ENCODE measurements at places on chromosomes 12 and 14. TPM values are rescaled to one million over a fixed set of nuclear protein-coding genes. Genes with fewer than 3 reads are reported as not detected.

Gene AQP6
- not detected for total RNA-seq

Gene CMA1
- not detected for total RNA-seq

Gene SLC10A1
- total RNA-seq, result not detected

Gene SDSL
- total RNA-seq, result not detected

Gene PRB2
- not detected for total RNA-seq

DNA sequence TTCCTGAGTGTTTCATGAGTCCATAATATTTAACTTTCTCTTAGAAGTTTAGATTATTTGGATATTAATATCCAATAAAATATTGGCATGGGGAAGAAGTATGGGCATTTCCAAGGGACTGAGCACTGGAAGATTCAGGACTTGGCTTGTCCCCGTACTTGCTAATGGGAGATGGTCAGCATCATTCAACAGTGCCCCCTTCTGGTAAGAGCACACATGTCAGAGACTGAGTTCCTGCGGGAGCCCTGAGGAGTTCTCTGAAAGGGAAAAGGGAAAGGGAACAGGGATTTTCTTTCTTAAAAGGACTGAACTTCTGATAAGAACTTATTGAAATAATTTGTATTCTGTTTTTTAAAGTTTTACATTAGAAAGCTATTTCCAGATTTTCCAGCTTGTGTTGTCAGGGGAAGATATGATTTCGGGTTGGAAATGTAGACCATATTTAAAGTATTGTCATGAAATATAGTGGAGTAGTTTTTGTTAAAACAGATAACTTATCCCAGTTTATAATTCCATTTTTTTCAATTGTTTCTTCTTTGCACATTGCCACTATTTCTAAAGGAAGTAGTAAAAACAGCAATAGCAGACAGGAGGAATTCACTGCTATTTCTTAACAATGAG lies 59.8 kb upstream of the C12orf71 start:
- peaks cover 20% of the 10 kb centered on the region for H3K4me1 ChIP-seq
- no peaks in the 10 kb centered on the region for H3K27me3 ChIP-seq
- peak; percentile 39 for DNase-seq
- H3K4me3 ChIP-seq, result no peak overlapping the region

DNA sequence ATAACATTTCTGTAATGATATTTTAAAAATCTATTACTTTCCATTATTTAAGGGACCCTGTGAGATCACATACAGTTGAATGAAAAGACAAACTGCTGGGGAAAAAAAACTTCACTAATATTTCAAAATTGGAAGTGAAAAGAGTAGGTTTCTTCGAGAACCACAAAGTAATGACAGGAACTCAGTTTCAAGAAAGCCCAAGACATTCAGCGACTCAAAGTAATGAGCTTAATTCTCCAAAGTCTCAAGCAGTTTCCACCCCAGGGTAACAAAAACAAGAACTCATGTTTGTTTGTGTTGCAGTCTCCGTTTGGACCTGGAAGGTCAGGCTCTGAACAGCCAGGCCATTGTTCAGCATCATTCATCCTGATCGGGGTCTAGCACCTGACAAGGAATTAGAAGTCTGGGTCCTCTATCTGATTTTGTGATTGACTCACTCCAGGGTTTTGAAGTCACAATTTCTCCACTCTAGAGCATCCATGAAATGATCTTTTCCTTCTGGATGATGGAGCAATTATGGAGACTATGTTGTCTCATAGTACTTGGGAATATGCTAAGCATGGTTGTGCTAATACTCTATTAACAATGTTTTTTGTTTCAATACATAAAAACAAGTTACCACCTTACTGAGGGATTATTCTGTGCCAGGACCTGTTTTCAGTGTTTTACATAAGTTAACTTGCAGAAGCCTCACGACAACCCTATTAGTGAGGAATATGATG lies 126.9 kb downstream of the SLC25A21 start:
- H3K4me3 ChIP-seq, result no peak overlapping the region
- H3K27ac ChIP-seq, result no peak overlapping the region
- H3K27me3 ChIP-seq, result no peaks in the 10 kb centered on the region
- no peaks in the 10 kb centered on the region for H3K4me1 ChIP-seq
- no peaks in the 10 kb centered on the region for H3K36me3 ChIP-seq

DNA sequence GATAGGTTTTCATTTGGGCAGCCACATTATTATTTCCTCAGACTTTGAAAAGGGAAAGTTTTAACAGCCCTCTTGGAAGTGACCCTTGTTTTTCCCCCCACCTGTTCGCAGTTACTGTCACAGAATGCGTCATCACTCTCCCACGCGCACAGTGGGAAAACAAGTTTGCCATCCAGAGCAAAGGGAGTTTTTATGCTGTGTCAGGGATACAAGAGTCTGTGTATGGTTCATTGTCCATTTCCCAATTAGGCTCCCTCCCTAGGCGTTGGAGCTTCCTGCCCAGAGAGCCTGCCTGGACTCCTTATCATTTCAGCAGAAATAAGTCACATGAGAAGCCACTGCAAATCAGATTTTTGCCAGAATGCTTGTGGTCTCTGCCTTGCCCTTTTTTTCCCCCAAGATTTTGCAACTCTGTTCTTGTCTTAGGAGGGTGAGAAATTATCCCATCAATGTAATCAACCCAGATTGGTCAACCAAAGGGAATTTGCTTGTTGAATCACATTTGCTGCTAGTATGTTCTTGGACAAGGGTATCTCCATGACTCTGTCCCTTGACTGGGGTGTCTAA lies 104.1 kb downstream of the IGF1 start:
- no peaks in the 10 kb centered on the region for H3K36me3 ChIP-seq
- DNase-seq, result no peak
- peaks cover 3% of the 10 kb centered on the region for H3K27me3 ChIP-seq

- no peak for DNase-seq
- peaks cover 23% of the 10 kb centered on the region for H3K36me3 ChIP-seq
- H3K27me3 ChIP-seq, result no peaks in the 10 kb centered on the region
- no peak overlapping the region for H3K27ac ChIP-seq
- no peak overlapping the region for H3K4me3 ChIP-seq
Measured at GRCh38 chr14:55105991-55106390, 23.1 kb upstream of the LGALS3 start.

DNA sequence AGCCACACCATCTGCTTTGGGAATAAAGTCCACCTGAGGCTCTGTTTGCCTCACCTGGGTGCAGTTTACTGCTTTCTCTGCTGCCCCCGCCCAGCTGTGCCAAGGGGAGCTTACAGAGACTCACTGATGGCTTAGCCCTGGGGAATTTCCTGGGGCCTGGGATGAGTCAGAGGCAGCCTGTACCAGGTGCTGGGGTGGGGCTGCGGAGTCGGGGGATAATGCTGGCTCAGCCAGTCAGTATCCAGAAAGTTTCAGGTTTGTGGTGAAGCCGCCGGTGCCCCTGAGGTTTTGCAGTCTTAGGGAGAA lies 22.3 kb downstream of the PLEKHG3 start:
- H3K36me3 ChIP-seq, result peaks cover 76% of the 10 kb centered on the region
- H3K27ac ChIP-seq, result peak overlapping the region; percentile 96
- no peaks in the 10 kb centered on the region for H3K27me3 ChIP-seq
- DNase-seq, result peak; percentile 59
- H3K4me3 ChIP-seq, result no peak overlapping the region

DNA sequence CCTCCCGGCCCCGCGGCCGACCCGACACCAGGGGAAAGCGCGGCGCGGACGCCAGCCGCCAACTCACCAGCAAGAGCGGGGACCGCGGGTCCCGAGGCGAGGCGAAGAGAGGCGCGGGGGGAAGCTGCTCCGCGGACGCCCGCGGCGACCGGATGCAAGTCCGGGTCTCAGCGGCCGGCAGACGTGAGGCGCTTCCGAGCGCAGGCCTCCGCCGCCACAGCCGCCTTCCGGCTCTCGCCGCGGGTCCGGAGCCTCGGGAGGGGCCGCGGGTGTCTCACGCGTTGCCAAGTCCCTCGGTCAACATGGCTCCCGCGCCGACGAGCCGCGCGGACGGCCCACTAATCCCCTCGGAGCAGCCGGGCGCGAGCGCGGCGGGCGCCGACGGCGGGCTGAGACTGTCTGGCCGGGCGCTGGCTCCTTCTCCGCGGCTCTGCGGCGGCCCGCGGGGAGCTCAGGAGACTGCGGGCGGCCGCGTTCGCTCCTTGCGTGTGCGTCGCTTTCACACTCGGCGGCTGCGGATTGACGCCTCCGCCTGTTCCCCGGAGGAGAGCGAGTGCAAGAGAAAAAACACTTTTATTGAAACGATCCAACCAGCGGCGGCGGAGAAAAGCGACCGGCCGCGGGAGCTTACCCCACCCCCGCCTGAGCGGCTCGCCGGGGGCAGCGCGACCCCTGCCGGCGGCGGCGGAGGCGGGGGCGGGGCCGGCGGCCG lies at the start of gene CDK17:
TSS of gene CDK17 (minus strand) at position 521 of the 712 bp plus-strand sequence. CDS start 65,603 bp downstream, outside the sequence.
- peaks cover 48% of the 10 kb centered on the region for H3K4me1 ChIP-seq
- peak; percentile 90 for DNase-seq
- no peaks in the 10 kb centered on the region for H3K27me3 ChIP-seq
- peak within 1 kb of the TSS; percentile 94 for H3K4me3 ChIP-seq
- H3K27ac ChIP-seq, result peak within 1 kb of the TSS; percentile 94

- no peak overlapping the region for H3K4me3 ChIP-seq
- peaks cover 58% of the 10 kb centered on the region for H3K36me3 ChIP-seq
- peak; percentile 12 for DNase-seq
- peaks cover 41% of the 10 kb centered on the region for H3K4me1 ChIP-seq
- H3K27me3 ChIP-seq, result no peaks in the 10 kb centered on the region
- no peak overlapping the region for H3K27ac ChIP-seq
Measured at GRCh38 chr12:111453071-111453989, 47.6 kb downstream of the SH2B3 start.

- no peaks in the 10 kb centered on the region for H3K4me1 ChIP-seq
- no peak for DNase-seq
- H3K4me3 ChIP-seq, result no peak overlapping the region
- H3K27ac ChIP-seq, result no peak overlapping the region
Measured at GRCh38 chr14:78488938-78489337, 318.8 kb downstream of the NRXN3 start.

DNA sequence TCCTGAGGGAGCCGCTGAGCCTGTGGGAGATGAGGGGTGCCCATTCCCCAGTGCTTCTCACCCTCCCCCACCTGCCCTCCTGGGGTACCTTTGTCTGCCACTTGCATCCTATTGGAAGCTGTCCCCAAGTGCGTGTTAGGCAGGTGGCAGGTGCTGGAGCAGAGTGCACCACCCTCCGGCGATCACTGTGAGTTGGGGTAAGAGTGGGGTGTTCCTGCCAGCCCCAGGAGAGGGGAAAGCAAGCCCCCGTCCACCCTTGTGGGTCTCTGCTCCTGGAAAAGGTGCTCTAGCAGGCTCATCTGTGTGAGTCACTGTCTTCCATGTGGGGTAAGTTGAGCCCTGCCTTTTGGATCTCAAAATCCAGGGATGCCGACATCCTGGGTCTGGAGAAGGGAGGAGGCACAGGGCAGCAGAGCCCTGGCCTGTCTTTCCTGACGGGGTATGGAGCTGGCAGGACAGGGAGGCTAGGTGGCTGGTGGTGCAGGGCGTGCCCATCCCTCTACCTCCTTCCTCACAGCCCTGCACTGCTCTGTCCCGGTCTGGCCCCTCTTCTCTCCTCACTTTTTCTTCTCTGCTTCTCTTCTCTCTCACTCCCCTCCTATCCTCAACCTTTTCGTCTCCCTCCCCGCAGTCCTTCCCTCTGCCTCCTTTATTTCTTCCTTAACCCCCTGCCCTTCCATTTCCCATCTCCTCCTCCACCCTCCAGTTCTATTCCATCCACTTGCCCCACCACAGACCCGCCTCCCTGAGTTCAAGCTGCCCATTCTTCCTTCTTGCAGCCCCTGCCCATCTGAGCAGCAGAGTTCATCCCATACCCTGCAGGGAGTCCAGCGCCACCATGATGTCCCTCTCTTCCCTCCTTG lies 20.1 kb upstream of the KRT7 start:
- no peak overlapping the region for H3K27ac ChIP-seq
- H3K4me3 ChIP-seq, result no peak overlapping the region
- no peak for DNase-seq
- H3K36me3 ChIP-seq, result no peaks in the 10 kb centered on the region
- H3K4me1 ChIP-seq, result no peaks in the 10 kb centered on the region

GRCh38 chr14:104657563-104658324 lies 31.7 kb upstream of the INF2 start:
- DNase-seq, result no peak
- H3K4me3 ChIP-seq, result no peak overlapping the region
- H3K27me3 ChIP-seq, result peaks cover 38% of the 10 kb centered on the region
- no peaks in the 10 kb centered on the region for H3K36me3 ChIP-seq
- H3K4me1 ChIP-seq, result peaks cover 4% of the 10 kb centered on the region
- H3K27ac ChIP-seq, result no peak overlapping the region

DNA sequence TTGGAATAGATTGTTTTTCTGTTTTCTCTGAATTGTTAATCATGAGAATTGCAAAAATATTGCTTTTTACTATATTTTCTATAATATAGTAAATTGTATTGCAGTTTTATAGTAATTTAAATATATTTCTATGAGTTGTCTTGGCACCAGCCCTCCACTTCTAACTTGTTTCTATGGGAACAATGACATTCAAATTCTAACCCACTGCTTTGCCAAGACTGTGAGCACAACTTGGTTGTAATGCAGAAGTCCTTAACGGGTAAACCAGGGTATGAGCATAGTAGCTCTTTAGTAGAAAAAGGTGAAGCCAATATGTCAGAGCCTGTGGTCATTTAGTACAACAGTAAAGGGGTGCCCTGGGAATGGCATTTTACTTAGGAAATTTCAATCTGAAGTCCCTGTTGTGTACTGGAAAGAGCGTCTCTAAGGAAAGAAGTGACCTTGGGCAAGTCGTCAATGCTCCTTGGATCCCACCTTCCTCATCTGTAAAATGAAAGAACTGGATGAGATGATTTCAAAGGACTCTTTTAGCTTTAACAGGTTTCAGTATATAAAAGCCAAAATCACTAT lies 283.3 kb downstream of the ATP23 start:
- no peak for DNase-seq
- H3K27me3 ChIP-seq, result no peaks in the 10 kb centered on the region
- no peak overlapping the region for H3K27ac ChIP-seq
- H3K36me3 ChIP-seq, result no peaks in the 10 kb centered on the region
- no peaks in the 10 kb centered on the region for H3K4me1 ChIP-seq
- no peak overlapping the region for H3K4me3 ChIP-seq

GRCh38 chr14:24576771-24577170 lies 721 bp upstream of the CTSG start:
- H3K4me1 ChIP-seq, result peaks cover 9% of the 10 kb centered on the region
- no peaks in the 10 kb centered on the region for H3K36me3 ChIP-seq
- H3K27ac ChIP-seq, result no peak overlapping the region
- H3K4me3 ChIP-seq, result no peak overlapping the region
- peaks cover 8% of the 10 kb centered on the region for H3K27me3 ChIP-seq

DNA sequence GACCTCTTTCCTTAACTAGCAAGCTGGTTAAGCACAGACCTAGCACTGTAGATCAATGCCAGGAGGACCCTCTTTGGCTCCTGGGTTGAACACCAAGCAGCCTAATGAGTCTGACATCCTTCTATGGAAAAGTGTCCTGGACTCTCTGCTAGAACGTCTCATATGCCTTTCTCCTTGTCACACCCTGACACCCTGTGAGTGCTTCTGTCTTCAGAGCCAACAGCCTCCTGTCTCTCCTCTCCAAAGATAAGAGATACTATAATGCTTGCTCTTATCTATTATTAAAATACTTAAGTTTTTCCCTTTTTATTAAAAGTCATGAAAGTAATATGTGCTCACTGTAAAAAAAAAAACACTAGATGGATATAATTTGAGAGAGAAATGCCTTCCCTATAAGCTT lies 222.7 kb downstream of the FOXN3 start:
- H3K4me3 ChIP-seq, result no peak overlapping the region
- no peaks in the 10 kb centered on the region for H3K27me3 ChIP-seq
- peaks cover 11% of the 10 kb centered on the region for H3K36me3 ChIP-seq
- no peak for DNase-seq

Data from activated CD4-positive, alpha-beta memory T cell treated with anti-CD3 and anti-CD28 coated beads, Interleukin-2, amount 10 ng/mL, durations not matched to agents 7 days and 5 days (primary cell).